Renal cortical epithelial cell (primary cell): ENCODE measurements at places on chromosomes 1 and 21.

- no peak for DNase-seq
Measured at GRCh38 chr1:29368936-29369932, 132.9 kb downstream of the PTPRU start.

DNA sequence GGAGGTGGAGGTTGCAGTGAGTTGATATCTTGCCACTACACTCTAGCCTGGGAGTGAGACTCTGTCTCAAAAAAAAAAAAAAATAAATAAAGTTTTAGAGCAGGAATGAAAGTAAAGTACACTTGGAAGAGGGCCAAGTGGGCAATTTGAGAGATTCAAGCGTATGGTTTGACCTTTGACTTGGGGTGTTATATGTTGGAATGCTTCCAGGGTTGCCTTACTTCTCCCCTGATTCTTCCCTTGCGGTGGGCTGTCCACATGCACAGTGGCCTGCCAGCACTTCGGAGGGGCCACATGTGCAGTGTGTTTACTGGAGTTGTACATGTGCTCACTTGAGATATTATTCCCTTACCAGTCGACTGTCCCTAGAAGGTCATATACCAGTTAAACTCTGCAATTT lies 295.5 kb upstream of the PROX1 start:
- no peak for DNase-seq

GRCh38 chr1:171833091-171833825 lies 8.0 kb upstream of the DNM3 start:
- no peak for DNase-seq

DNA sequence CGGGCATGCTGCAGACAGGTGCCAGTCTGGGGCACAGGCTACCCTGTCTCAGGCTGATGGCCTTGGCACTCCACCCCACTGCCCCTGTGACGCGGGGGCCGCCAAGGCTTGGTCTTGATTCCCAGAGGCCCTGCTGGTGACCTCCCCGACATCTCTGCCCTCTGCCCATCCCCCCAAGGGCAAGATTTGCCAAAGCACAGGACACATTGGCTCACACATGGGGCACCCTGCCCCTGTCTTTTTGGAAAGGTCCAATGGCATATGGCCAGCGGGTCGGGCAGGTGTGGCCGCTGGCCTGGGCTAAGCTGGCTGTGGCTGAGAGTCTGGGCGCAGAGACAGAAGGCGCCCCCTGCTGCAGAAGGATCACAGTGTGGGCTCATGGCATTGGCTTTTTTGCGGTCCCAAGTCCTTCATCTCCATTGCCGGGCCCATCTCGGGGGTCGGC lies 4.6 kb downstream of the MIB2 start:
- no peak for DNase-seq

DNA sequence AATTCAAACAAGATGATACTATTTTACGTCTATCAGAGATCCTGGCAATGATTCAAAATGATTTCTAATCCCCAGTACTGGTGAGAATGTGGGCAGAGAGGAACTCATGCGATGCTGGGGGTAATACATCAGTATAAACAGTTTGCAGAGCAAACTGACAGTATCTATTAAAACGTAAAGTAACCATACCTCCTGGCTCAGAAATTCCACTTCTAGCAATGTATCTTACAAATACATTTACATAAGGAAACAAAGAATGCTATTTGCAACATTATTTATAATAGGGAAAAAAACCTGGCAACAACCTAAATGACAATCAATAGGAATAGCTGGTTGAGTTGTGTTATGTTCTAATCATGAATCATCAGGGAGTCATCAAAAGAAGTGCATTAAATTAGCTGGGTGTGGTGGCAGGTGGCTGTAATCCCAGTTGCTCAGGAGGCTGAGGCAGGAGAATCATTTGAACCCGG lies 15.9 kb downstream of the RCAN1 start:
- DNase-seq = peak; percentile 31

DNA sequence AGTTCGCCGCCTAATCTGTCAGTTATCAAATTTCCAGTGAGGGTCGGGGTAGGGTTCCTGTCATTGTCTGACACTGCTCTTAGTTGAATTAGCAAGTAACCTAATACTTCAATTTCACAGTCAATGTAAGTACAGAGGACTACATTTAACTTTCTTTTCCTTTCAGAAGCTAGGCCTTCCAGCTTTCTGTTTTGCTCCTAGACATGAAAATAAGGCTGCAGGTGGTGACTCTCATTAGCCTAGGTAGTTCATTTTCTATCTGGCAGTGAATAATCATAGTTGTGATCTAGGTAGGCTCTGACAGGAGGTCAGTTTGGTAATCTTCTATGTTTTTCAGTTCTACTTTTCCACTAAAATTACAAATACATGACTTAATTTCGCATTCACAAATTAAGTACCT lies 783.1 kb downstream of the MRPL39 start:
- no peak for DNase-seq
